ENCODE measurements at places on chromosomes 1 and 21.

DNA sequence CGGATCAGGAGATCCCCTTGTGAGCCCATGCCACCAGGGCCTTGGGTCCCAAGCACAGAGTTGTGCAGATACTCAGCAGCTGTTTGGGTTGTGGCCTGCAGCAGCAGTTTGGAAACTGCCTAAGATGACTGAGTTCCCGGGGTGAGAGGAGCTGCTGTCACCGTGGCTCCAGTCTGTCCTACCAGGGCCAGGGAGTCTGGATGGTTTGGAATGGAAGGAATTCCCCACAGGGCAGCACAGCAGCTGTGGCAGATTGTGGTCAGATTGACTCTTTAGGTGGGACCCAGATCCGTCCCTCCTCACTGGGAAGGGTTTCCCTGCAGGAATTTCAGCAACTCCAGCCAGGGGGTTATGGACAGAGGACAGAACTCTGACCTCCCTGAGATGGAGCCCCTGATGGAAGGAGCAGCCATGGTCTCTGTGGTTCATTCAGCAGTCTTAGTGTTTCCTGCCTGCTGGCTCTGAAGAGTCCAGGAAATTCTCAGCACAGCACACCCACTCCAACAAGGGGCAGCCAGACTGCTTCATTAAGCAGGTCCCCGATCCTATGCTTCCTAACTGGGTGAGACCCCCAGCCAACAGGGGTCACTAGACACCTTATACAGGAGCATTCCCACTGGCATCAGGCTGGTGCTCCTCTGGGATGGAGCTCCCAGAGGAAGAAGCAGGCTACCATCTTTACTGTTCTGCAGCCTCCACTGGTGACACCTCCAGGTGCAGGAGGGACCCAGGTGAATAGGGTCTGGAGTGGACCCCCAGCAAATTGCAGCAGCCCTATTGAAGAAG, 51.5 kb upstream of the TNFSF4 start:
- no peak for DNase-seq

- no peak for DNase-seq
Observed at GRCh38 chr1:152182431-152182830, 23.4 kb upstream of the RPTN start.

- DNase-seq, result no peak
Observed at GRCh38 chr1:208154040-208154439, 90.1 kb downstream of the PLXNA2 start.

DNA sequence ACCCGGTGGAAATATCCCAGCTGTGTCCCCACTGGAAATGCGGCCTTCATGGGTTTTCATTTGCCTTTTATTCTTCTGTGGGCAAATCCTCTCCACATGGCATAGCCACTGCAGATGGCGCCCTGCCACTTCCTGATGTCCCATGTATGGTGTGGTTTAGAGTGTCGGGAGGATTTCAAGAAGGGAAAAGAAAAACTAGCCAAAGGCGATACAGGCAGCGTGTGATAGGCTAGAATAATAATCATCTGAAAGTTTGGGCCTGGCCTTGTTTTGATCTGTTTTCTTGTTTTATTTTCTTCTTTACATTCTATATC, 123.6 kb downstream of the PEX14 start:
- peak; percentile 67 for DNase-seq

DNA sequence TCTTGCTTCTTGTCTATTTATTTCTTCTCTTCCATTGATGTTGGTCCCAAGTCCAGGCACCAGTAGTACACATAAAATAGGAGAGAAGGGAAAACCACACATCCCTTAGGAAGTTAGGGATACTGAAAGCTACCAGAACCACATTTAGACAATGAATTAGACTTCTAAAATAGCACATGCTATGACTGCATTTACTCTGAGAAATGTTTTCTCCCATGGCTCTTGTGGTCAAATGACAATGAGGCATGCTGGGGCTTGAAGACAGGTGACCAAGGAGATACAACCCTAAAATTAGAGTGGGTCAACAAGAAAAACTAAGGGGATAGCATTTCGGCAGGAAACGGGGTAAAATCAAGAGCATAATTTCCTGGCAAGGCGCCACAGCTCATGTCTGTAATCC, 17.1 kb downstream of the MTOR start:
- no peak for DNase-seq

DNA sequence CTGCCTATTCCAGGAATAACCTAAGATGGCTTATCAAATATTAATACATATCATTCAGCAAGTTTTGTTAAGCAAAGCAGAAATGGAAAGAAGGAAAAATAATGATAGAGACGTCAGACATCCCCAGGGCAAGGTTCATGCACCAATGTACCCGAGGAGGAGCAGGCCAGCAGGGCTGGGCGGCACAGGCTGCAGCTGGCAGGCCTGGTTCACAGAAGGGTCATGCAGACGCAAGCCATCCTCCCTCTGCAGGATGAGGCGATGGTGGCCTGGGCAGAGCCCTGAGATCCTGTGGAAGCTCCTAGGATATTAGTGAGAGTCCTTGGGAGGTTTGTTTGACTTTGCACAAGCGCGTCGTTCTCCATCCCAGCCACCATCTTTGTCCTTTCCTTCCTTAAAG, 30.0 kb downstream of the BATF3 start:
- no peak for DNase-seq

DNA sequence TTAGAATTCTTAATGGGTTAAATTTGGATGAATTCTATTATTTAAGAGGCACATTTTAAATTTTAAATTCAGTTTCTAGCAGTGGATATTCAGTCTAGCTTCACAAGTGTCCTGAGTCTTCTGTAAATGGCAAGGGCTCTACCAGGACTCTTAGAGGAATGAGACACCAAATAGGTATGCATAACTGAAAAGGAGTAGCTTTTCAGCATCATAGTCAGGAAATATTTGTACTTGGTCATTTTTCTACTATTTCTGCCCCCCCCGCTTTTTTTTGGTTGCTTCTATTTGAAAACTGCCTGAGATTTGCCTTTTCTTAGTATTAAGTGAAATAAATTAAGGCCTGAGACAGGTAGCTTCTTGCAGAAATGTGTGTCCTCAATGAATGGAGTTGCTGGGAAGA, 80.2 kb downstream of the MAST2 start:
- DNase-seq, result no peak

GRCh38 chr1:21594501-21594900, 74.7 kb downstream of the RAP1GAP start:
- no peak for DNase-seq

DNA sequence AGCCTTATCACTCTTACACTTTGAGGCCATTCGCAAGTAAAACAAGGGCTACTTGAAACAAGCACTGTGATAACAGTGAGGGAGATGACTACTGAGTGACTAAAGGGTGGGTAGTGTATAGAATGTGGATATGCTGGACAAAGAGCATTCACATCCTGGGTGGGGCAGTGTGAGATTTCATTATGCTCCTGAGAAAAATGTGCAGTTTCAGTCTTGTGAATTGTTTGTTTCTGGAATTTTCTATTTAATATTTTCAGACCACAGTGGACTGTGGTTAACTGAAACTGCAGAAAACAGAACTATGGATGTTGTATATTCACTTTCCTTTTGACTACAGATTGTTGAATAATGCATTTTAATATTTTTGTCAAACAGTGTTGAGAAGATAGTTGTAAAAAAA, 25.1 kb upstream of the B3GALT2 start:
- DNase-seq, result no peak

GRCh38 chr1:8598060-8598724, 219.2 kb downstream of the RERE start:
- peak; percentile 64 for DNase-seq

DNA sequence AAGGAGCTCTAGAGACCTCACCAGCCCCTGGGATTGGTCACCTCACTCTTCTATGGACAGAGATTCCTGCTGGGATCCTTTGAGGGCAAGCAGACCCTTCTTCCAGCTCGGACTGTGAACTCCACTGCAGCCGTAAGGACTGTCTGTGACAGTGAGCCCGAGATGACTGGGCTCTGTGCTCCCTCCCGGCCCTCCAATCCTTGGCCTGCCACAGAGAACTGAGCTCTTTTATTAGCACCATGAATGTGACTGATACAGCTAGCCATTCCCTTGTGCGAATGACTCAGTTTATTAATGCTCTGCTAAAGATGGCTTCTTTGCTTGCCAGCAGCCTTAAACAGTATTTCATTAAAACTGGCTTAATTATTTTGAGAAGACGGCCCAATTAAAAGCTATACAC, 194.6 kb upstream of the LMO4 start:
- peak; percentile 68 for DNase-seq

DNA sequence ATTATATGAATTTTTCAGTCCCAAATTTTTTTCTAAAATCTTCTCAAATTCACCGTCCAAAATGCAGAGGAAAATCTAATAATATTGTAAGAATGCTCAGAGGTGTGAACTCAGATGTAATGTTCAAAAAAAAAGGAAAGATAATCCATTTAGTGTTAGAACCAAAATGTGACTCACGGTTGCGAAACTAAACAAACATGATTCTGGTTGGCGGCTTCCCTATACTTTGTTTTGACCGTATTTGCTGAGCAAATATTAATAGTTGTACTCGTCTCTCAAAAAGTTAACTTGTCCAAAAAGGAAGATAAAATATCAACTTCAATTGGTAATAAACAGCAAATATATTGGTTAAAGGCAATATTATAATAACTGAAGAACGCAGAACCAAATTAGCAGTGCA, 34.4 kb downstream of the ZSWIM5 start:
- no peak for DNase-seq

GRCh38 chr1:30844631-30845030, 63.9 kb downstream of the SDC3 start:
- DNase-seq, result no peak

DNA sequence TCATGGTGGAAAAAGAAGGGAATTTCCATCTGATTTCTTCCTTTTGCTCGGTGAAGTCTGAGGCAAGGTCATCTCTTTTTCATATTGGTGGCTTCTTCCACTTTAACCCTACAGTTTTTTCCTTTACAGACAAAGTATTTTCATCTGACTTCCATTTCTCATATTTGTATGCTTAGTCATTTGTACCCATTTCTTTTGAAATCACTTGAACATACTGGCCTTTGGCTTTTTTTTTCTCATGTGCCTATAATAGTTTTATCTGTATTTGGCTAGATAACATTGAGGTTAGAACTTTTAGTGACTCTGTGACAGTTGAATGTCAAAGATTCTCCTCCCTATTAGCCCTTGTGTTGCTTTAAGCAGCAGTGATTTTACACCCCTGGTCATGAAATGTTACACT, 27.7 kb downstream of the IL12RB2 start:
- DNase-seq, result no peak

GRCh38 chr1:113307771-113308445, 82.4 kb upstream of the MAGI3 start:
- DNase-seq, result no peak

DNA sequence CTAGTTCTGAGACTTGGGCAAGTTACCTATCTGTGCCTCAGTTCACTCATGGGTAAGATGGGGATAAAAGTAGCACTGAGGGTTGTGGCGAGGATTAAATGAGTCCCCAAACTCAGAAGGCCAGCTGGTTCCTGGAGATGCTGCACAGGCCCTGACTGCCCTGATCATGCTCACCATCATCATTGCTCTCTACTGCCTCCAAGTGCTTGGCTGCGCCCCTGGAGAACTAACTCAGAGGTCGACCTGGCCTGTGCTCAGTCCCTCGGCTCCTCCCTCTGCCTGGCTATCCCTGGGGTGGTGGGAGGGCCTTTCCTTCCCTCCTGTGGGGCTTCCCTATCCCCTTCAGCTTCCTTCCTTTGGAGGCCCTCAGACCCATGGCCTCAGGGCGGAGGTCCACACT, 5.6 kb downstream of the SLC5A9 start:
- DNase-seq, result no peak

- DNase-seq, result no peak
Observed at GRCh38 chr1:55321942-55322341, 106.8 kb upstream of the USP24 start.

DNA sequence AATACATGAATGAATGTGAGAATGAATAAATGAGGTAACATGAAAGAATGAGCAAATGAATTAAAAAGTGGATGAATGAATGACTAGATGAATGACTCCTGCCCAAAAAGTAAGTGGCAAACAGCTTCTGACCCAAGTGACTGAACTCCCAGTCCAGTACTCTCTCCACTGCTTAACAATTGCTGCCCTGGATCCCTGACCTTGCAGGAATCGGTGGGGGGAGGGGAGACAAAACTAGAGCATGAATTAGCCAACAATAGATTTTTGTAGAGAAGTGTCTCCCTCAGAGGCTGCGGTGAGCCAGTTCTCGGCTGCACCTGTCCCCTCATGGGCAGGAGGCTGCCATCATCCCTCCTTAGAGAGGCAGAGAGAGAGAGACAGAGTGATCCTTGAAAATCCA, 5.9 kb upstream of the GRIK3 start:
- no peak for DNase-seq

DNA sequence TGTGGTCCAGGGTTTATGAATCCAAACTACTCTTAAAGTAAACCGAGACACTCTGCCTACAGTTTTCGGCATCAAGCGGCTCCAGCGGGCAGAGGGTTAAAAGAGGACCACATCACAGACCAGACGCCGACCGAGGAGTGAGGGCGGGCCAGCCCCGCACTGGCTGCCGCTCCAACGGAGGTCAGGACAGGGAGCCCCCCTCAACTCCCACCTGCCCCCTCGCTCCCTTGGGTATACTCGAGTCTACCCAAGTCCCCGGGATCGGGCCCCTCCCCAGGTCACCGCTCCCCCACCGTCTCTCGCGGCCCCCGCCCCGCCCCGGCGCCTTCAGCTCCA, 312 bp downstream of the ARNT start:
- no peak for DNase-seq

DNA sequence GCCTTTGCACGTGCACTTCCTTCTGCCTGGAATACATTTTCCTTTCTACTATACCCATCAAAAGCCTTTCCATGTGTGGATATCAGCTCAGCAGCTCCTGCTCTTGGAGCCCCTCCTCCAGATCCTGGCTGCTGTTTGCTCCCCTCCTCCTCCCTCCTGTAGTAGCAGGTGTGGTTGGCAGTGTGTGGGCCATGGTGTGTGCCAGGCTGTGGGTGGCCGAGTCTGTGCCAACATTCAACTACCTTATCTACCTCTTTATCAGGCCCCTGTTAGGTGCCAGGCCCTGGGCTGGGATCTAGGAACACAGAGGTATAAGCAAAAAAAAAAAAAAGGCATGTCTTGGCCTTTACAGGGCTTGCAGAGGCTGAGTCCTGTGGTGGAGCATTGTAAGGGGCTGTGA, 180.6 kb upstream of the JUN start:
- no peak for DNase-seq

- no peak for DNase-seq
Observed at GRCh38 chr1:72489801-72490200, 207.5 kb upstream of the NEGR1 start.

- no peak for DNase-seq
Observed at GRCh38 chr1:97832481-97832880, 88.4 kb downstream of the DPYD start.

GRCh38 chr1:113868387-113869083, 3.0 kb downstream of the PTPN22 start:
- DNase-seq, result no peak
